ENCODE measurements at places on chromosomes 5 and 9. TPM values are rescaled to one million over a fixed set of nuclear protein-coding genes. Genes with fewer than 3 reads are reported as not detected.

DNA sequence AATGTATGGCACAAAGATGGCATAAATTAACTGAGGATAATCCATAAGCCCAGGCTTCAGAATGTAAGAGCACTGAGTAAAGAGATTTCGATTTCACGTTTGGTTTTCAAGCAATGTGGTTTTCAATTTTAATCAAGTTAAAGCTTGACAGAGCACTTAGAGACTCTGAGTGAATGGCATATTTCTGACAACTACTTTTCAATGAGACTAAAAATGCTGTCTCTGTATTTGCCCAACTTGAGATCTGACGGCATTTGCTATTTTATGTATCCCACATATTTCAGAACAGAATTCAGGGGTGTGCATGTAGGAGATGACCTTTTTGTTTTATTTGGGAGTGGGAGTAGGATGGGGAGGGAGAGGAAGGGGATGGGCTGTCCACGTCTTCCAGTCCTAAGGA lies 280.3 kb upstream of the PANK3 start:
- DNase-seq: no peak

PCDHGB6 gene
- 53.7 TPM for total RNA-seq

DNA sequence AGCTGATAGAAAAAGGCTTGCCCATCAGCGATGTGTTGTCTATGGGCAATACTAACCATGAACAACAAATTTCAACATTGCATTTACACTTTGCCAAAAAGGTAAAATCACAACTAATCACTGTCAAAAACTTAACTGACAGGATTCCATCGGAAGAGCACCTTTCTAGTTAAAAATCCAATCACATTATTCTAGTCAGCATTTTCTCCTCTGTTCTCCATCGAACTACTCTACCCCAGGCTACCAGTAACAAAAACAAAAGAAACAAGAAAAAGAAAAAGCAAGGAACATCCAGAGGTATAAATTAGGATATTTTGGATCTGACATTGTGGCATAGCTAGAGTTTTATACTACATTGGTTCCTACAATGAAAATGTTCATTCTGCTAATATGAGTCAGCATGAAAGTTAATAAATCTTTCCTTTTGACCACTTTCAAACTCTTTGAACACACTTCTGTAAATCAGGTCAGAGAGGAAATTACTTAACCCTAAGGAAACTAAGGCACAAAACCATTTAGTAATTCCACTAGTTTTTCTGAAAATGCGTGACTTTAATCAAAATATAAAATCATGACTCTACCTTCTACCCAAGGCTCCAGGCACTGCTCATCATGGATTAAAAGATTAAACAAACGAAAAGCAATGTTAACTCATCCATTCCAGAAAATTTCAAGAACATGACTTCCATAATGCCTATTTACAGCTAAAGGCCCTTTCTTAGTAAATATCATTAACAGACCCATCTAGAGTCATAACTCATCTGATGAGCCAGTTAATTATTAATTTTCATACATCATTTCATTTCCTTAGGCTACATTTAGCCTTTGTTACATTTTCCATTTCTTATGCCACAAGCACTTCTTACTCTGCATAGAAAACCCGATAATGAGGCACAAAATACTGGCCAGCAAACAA lies 10.2 kb downstream of the GLIS3 start:
- DNase-seq: no peak

MARVELD2 gene
- total RNA-seq: 0.36 TPM

CPLANE1 gene
- total RNA-seq: 25.8 TPM
